ENCODE measurements at places on chromosomes 11 and 22.

GRCh38 chr11:78085972-78086371 lies 6.3 kb upstream of the NDUFC2 start:
- no peak for DNase-seq

DNA sequence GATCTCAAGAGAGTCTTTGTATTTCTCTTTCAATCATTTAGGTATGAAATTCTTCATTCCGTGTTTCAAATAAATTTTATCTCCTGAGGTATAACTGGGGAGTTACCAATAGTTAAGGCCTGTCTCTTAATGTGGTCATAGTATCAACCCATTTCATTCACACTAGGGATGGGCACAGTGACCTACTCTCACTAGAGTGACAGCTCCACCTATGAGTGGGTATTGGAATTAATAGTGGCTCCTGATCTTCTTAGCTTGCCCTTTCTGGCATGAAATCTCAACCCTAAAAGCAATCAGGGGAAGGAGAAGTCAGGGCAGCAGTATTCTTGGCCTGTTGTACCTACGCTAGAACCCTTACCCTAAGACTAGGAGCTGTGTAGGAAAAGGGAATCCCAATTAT lies 507.7 kb downstream of the FAM181B start:
- no peak for DNase-seq

DNA sequence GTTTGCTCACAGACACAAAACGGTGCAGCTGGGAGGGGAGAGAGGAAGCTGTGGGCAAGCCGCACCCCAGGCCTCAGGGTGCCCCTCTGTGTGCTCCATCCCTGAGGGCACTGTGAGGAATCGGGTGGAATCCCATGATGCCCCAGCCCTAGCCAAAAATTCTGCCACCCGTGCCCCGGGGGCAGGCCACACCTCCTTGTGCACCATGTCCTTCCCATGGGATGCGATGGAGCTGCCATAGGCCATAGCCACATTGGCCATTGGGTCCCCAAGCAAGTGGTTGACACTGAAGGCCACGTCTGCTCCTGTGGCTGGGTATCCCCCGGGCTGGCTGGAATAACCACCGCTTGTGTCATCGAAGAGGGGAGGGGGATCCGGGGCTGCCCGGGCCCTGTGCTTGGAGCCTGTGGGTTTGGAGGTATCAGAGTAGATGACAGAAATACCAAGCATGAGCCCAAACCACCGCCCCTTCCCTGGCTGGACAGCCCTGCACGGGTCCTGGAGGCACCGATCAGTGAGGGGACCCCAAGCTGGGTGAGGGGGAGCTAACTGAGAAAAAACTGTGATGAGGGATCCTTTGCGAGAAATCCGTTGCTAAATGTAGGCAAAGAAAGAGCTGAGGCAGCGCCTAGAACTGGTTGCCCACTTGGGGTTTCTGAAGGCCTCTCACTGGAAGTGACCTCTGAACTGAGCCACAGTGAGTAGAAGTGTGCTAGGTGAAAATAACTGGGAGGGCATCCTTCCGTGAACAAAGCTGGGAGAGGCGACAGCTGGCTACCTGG lies 863 bp downstream of the YIF1A start:
- no peak for DNase-seq

GRCh38 chr11:94576306-94576705 lies 9.1 kb downstream of the PIWIL4 start:
- no peak for DNase-seq

DNA sequence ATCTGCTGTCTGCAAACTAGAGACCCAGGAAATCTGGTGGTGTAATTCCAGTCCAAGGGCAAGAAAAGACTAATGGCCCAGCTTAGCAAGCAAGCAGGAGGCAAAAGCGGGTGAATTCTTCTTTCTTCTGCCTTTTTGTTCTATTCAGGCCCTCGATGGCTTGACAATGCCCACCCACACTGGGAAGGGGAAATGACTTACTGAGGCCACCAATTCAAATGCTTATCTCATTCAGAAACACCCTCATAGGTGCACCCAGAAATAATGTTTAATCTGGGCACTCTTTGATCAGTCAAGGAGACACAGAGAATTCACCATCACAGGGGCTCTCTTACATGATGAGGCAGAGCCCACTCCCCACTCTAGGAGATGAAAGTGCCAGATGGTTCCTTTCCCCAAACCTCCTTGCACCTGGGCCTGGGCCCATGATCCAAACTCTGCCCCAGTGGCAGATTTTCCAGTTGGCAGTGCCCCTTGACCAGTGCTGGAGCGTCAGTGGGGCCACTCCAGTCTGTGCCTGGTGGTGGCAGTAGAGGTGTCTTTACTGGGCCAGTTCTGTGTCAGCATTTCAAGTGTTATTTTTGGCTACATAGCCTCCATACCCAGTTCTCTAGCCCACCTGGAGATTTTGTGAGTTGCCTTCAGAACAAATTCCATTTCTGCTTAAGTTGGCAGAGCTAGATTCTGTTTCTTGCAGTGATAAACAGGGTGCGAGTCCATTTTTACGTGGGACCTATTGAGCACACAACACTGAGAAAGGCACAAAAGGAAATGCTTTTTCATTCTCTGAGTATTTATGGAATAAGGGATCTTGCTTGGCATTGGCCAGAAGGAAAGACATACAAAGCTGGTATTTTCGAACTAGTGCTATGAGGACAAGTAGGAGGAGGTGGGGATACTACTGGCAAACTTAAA lies 7.5 kb downstream of the ELMOD1 start:
- no peak for DNase-seq

- DNase-seq, result no peak
Measured at GRCh38 chr11:60150279-60150678, 32.6 kb downstream of the MS4A6A start.

DNA sequence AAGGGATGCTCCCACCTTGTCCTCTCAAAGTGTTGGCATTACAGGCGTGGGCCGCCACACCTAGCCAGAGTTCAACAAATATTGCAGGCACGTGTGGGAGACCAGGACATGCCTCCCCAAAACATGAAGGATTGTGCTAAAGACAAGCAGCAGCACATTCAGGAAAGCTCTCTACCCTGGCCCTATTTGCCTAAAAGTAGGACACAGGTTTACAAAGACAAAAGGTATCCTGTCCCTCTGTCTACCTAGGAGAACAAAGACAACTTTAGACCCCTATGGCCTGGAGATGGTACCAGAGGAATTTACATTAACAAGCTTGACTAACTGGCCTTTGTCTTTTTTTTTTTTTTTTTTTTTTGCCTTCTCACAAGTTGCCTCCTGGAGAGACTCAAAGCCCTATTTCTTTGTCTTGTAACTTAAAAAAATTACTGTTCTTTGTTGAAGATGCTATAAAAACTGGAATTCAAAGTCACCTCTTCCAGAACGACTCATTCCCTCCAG lies 859 bp upstream of the ACCS start:
- DNase-seq, result no peak

- DNase-seq, result no peak
Measured at GRCh38 chr22:27734066-27734465, 67.5 kb downstream of the MN1 start.

DNA sequence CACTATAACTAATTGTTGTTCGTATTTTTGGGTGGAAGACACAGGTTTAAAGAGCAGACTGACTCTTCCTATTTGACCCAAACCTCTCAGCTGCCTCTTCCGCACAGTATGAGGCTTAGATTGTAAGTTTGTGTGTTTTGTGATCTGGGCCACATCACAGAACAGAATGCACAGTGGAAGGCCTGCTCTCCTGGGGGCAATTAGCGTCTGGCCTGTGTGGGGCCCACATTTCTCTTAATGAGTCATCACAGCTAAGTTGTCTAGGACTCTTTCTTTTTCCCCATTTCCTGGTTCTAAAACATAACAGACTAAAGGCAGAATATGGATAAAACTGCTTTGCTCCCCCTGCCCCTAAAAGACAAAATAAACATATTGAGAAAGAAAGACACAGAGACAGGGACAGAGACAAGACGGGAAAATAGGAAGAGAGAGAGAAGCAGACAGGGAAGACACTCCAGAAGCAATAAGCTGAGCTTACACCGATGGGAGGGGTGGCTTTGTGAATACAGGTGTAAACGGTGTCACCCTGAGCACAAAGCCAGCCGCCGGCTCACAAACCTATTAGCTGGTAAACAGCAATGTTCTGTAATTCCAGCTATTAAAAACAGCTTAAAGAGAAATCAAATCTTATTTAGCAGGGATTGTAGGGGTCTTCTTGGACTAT lies 127.4 kb upstream of the OPCML start:
- no peak for DNase-seq

DNA sequence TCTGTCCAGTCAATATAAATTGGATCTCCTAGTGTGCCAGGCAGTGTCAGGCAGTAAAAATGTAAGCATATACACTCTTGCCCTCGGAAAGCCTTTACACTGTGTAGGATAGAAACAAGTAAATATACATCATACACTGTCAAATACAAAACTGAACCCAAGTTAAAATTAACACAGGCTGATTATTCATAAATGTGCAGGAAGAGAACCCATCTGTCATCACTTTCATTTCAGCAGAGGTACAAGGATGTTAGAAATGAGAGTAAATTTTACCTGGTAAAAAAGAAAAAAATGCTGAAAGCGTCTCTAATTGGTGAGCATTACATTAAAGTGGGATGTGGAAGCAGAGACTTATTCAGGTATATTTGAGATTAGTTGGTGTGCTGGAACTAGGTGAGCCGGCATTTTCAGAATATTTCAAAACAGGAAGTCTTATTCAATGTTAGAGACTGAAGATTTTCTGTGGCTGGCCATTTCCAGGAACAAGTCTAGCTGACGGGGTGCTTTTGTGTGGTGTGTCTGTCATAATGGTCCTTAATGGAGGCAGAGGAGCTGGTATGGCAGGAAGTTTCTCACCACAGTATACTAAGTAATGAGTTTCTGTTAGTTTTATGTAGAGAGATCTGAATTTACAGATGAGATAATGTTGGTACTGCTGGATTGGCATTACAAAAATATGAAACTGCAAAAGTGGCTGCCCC lies 192.6 kb downstream of the CASP12 start:
- no peak for DNase-seq

DNA sequence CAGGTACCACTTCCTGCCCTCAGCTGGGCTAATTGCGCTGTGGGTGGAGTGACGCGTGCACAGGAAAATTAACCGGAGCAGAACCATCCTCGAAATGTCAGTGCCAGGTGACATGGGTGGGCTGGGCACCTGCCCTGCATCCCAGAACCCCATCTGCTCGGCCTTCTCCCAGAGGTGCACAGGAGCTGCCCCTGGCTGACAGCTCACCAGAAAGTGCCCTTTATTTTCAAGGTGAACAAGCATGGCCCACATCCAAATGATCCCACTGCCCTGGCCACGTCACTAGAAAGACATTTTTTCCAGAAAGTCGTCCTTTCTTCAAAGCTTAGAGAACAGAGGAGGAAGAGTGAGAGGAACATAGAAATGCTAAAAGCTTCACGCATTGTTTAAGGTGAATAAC lies 4.1 kb upstream of the ELFN2 start:
- no peak for DNase-seq

GRCh38 chr11:121523581-121524232 lies 70.9 kb upstream of the SORL1-AS1 start:
- no peak for DNase-seq

- DNase-seq, result no peak
Measured at GRCh38 chr11:120645639-120646038, 134.1 kb downstream of the GRIK4 start.

DNA sequence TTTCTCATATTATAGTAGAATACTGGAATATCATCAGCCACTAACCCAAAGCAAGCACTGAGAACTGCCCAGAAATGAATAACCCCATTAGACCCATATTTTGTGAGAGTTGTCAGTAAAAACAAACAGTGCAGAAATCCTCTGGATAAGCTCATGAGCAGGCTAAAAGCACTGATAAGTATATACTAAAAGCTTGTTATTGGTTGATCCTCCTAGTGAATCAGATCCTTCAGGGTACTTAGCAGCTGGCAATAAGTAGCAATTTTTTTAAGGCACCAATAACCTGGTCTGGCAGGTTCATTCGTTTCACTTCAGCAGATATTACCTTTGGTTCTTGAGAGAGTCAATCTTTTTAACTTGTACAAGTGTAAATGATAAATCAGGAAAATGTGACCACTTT lies 1.2 kb downstream of the NOX4 start:
- no peak for DNase-seq

DNA sequence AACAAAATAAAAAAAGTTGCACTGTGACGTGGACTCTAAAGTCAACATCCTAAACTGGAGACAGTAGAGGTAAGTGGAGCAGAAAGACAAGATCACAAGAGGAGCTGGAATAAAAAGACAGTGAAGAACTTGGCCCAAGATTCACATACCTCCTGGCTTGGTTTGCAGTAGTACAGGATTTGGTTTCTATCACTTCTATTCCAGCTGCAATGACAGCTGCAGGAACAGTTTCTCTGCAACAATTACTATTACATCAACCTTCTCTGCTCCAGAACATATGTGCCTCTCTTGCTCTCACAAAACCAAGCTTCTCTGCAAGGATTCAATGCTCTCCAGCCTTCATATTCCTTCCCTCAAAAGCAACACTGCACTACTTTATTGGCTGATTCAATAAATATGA lies 7.8 kb upstream of the KDM2A start:
- DNase-seq, result no peak

GRCh38 chr11:2482204-2482603 lies 37.4 kb downstream of the KCNQ1 start:
- no peak for DNase-seq

GRCh38 chr11:112516261-112516660 lies 255.6 kb upstream of the PLET1 start:
- DNase-seq, result no peak

DNA sequence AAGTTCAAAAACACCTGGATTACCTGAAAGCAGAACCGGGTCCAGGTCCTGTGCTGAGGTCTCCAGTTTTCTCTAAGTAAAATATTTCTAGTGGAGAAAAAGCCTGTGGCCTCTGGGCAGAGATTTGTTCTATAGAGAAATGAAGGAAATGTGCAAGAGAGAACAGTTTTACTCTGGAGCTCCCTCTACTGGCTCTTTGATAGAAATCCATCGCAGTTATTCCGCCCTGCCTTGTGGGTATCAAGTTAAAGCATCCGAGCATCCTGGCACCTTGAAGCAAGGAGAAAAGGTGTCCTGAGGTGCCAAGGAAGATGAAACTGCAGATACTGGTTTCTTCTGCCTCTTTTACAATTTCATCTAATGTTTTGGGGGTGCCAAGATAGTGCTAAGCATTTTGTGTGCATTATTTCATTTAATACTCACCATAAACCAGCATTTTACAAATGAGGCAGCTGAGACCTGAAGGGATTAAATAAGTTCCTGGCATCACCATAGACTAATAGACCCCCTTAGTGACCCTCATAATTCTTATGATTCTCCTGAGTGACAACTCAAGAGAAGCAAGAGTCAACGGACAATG lies 113.1 kb upstream of the HSD17B12 start:
- DNase-seq, result no peak

- no peak for DNase-seq
Measured at GRCh38 chr22:17114898-17115235, 6.3 kb downstream of the TMEM121B start.

Data from liver (tissue), 10 donors.